ENCODE measurements at places on chromosomes 2 and 18.

- DNase-seq = peak; percentile 39
Measured at GRCh38 chr2:88880441-88880953, 189.0 kb downstream of the RPIA start.

DNA sequence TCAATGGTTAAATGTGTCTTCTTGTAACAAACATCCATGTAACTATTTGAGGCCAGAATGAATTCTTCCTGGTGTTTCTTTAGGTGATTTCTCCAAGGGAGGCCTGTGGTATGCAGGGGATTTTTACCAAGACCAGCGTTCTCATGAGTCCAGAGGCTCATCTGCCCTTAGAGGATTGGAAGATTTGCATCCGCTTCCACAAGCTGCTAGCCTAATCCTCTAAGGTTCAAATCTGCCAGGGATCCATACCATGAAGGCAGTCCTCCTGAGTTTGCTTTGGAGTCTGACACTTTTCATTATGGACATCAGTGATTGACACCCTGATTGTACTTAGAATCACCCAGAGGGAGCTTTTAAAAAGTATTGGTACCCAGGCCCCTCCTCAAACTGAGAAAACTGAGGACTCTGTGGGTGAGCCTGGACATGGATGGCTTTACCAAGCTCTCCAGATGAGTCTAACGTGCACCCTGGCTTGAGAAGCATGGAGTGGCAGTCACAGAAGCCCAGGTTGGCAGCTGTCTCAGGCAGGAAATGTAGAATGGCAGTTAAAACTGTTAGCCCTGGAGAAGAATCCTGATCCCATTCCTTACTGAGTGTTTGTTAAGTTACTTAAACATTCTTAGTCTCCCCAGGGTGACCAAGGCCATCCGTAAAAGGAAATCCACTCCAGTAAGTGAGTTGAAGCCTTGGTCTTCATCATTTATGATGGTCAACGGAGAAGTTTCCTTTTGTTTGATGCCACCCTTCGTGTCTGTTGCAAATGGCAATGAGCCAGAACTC lies 95.3 kb upstream of the RMDN2 start:
- DNase-seq = no peak

DNA sequence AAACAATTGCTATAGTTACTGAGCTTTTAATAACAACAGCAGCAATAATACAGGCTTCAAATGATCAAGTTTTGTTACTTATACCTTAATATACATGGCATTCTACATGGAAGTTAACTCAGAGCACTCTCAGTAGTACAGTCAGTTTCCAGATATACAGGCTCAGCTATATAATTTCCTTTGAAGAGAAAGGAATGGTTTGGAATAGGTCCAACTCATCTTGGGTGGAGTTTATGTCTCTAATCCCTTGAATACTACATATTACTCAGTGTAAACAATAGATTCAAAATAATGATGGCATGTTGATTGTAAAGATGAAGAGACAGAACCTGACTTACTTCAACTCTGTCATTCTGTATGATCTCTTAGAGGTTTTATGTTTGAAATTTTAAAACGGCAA lies 174.9 kb downstream of the EPHA4 start:
- no peak for DNase-seq

DNA sequence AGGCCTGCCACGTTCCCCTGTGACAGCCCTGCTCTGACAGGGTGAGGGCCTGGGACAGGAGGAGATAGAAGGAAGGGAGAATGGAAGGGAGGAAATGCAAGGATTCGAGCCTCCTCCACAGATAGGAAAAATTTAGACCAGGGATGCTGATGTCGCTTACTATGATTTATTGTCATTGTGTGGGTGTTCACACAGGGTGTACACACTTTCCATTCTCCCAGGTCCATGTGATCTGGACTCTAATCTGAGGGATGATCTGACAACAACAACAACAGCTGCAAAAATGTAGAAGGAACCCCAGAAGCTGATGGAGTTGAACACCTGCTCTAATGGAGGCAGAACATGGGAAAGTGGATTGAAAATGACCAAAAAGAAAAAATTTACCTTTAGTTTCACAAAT lies 231.7 kb upstream of the TNP1 start:
- no peak for DNase-seq

DNA sequence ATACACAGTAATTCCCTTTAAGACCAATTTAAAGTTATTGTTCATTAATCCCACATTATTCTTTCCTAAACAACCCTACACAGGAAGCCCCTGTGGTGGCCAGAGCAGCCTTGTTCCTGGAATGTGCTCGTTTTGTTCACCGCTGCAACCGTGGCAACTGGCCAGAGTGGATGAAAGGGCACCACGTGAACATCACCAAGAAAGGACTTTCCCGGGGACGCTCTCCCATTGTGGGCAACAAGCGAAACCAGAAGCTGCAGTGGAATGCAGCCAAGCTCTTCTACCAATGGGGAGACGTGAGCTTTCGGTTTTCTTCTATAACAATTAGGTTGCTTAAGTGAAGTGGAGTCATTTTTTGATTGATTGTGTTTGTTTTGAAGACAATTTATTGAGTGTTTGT lies 101.0 kb downstream of the UNC80 start:
- no peak for DNase-seq

DNA sequence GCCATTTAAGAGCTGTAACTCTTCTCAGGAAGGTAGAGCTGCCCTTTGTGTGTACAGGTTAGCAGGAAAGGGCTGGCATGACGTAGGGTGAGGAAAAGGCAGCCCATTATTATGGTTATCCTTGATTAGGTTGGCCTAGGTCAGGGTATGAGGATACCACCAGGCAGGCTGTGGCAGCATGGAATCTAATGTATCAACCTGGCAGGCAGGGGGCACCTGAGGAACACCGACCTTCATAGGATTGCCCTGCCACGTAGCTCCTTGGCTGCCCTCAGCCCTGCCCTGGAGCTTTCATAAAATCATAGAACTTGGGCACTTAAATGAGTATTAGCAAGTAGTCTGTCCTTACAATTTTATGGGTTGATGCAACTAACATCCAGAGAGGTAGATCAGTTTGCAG lies 261.6 kb downstream of the LTBP1 start:
- DNase-seq = no peak
